Mammary epithelial cell (primary cell): ENCODE measurements at places on chromosomes 11 and 22. TPM values are rescaled to one million over a fixed set of nuclear protein-coding genes. Genes with fewer than 3 reads are reported as not detected.

The SLCO2B1 gene
- not detected for total RNA-seq

The KRTAP5-10 gene
- not detected for total RNA-seq

The RFPL1 gene
- not detected in 2 replicates for total RNA-seq

The SYCE3 gene
- total RNA-seq = 2.0 TPM in 1 of 2 replicates, not detected in the other

The MS4A10 gene
- not detected in 2 replicates for total RNA-seq

The ZDHHC24 gene
- 11.0 TPM for total RNA-seq

The PAMR1 gene
- total RNA-seq = 118 TPM

The HBB gene
- total RNA-seq = not detected in 2 replicates

The CACNA1I gene
- under 0.01 TPM for total RNA-seq

The OR52I1 gene
- total RNA-seq = not detected

The DDI1 gene
- not detected for total RNA-seq

The TMEM191B gene
- 0.50 TPM for total RNA-seq

The KCNJ11 gene
- not detected for total RNA-seq

The DKK3 gene
- 771 TPM for total RNA-seq

The RFPL3 gene
- total RNA-seq = not detected

The OR2D2 gene
- 1.7 TPM for total RNA-seq

The TEX54 gene
- not detected in 2 replicates for total RNA-seq

The BUD13 gene
- total RNA-seq = 7.9 and 15.5 TPM in 2 replicates

The C11orf16 gene
- not detected in 2 replicates for total RNA-seq

The KIF18A gene
- 1.0 TPM for total RNA-seq

The UBQLNL gene
- not detected in 2 replicates for total RNA-seq

The SCARF2 gene
- total RNA-seq = 1.1 and 2.0 TPM in 2 replicates

The OR5P2 gene
- 3.9 and 5.2 TPM in 2 replicates for total RNA-seq

The APOBEC3G gene
- total RNA-seq = 14.3 TPM

The POU2AF2 gene
- not detected for total RNA-seq

The DEUP1 gene
- total RNA-seq = not detected in 2 replicates

The NLRP14 gene
- 0.08 and 0.14 TPM in 2 replicates for total RNA-seq

The THRSP gene
- total RNA-seq = not detected in 2 replicates

The IRAG1 gene
- total RNA-seq = 2.0 TPM

The CELSR1 gene
- 66.6 and 74.7 TPM in 2 replicates for total RNA-seq

The DRD4 gene
- total RNA-seq = not detected

The CDC45 gene
- 14.5 and 31.1 TPM in 2 replicates for total RNA-seq

The F2 gene
- not detected in 2 replicates for total RNA-seq

The ROM1 gene
- total RNA-seq = 2.3 TPM

The KRTAP5-8 gene
- total RNA-seq = not detected in 2 replicates

The SMC1B gene
- not detected in 2 replicates for total RNA-seq

The GDPD4 gene
- total RNA-seq = not detected in 2 replicates

The OR2AG2 gene
- 1.0 TPM for total RNA-seq

The ART1 gene
- total RNA-seq = not detected in 2 replicates

The PGA5 gene
- not detected for total RNA-seq

The MUC5B gene
- total RNA-seq = 0.17 TPM

The MAJIN gene
- total RNA-seq = not detected in 2 replicates

The RAB36 gene
- 3.2 and 8.6 TPM in 2 replicates for total RNA-seq

The CHCHD10 gene
- total RNA-seq = 17.3 TPM

The EWSR1 gene
- total RNA-seq = 164 TPM

The SOX6 gene
- total RNA-seq = 7.9 and 9.1 TPM in 2 replicates

The C11orf86 gene
- total RNA-seq = not detected

The TNNI2 gene
- total RNA-seq = 13.0 and 44.7 TPM in 2 replicates

The TRPM5 gene
- not detected for total RNA-seq

The AP1B1 gene
- 68.8 TPM for total RNA-seq
